Effector memory CD4-positive, alpha-beta T cell (primary cell): ENCODE measurements at places on chromosomes 5 and 9.

DNA sequence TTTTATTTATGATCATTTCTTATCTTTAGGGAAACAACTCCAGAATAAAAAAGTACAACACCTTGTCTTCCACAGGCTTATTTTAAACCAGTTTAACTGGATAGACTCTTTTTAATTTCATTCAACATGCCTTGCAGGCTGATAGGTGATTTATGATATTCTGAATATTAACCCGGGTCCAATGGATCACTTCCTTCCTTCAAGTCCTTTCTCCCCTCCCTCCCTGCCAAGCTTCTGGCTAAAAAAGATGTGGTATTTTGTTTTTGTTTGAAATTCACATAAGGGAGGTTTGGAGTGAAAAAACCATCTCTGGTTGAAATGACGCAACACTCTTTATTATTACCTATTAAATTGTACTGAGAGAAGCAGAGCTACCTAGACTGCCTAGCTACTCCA is 265.3 kb downstream of the MLLT3 start:
- no peak for DNase-seq

GRCh38 chr9:22817181-22817580 is 370.6 kb downstream of the DMRTA1 start:
- DNase-seq = no peak

DNA sequence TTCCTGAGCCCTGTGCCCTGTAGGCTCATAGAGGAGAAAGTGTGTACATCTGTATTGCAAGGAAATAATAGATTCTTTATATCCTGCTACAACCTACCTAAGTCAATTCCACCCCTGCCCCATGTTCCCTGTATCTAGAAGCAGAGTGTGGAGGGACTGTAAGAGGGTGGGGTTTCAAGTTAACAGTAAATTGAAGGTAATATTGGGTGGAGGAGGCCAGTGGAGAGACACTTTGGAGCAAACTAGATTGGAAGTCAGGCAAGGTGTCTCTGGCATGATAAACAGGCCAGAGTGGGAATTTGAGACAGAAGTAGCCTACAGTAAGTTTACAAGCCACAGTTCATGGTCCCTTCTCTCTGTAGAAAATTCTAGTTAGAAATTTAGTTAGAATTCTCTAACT is 2.3 kb upstream of the HEMGN start:
- DNase-seq = no peak

DNA sequence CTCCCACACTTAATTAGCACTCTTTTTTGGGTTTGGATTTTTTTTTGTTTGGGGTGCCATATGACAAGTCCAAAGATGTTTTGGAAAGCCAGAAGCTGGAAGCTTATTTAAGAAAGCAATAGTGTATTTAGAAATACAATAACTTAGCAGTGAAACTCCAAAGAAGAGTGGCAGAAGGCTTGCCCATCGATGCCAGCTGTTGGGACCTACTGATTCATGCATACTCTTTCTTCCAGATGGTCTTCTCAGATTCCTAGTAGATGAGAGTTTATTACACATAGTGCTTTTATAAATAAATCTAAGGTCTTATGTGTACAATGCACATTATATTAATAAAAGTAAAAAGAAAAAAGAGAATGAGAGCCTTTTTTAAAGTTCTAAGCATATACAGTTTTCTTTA is 374.6 kb downstream of the OSTF1 start:
- no peak for DNase-seq

GRCh38 chr5:94228791-94229190 is 389.6 kb downstream of the KIAA0825 start:
- no peak for DNase-seq

GRCh38 chr5:36056422-36056821 is 10.3 kb downstream of the UGT3A2 start:
- no peak for DNase-seq

DNA sequence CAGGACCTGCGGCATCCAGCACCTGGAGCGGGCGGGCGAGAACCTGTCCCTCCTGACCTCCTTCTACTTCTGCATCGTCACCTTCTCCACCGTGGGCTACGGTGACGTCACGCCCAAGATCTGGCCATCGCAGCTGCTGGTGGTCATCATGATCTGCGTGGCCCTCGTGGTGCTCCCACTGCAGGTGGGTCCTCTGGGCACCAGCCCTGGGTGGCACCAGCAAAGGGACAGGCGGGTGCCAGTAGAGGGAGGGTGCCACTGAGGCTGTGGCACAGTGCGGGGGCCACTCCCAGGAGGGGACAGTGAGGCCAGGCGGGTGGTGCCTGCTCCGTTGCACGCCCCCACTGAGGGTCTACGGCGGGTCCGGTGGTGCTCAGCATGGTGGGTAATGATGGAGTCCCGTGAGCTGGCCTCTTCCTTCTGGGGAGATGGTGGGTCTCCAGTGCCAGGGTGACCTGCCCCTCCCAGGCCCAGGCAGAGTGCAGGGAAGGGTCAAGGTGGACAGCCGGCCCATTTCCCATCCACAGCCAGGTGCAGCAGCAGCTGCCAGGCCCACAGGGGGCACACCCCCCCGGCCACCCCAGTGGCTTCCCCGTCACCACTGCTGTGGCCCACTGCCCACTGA is 57.8 kb downstream of the KCNT1 start:
- DNase-seq = no peak

- no peak for DNase-seq
These were observed 808.1 kb downstream of the EFNA5 start for GRCh38 chr5:106862450-106863193.

DNA sequence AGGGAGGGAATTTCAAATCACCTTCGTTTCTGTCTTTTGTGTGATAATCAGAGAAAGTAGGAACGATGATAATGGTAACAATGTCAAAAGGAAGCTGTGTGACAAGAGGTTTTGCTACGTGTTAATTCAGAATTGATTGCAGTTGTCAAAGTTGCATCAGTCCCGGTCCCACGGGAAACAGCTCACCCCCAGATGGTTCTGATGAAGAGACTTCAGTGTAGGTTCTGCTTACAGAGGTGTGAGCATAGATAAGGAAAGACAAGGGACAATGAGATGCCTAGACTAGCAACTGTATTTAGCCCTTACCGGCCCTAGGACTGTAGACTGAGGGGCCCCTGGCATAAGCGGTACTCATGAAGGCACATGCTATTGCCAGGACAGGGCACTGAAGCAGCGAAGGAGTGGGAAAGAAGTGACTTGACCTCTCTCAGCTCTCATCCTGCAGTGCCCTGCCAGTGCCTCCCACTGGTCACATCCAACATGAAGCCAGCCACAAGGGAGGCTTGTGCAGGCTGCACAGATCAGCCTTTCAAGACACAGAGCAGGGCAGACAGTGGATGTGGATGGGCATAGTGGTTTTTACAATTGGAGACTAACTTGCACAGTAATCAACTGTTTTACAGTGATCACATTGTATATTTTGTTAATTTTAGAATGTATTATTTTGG is 21.1 kb downstream of the PDE8B start:
- no peak for DNase-seq

DNA sequence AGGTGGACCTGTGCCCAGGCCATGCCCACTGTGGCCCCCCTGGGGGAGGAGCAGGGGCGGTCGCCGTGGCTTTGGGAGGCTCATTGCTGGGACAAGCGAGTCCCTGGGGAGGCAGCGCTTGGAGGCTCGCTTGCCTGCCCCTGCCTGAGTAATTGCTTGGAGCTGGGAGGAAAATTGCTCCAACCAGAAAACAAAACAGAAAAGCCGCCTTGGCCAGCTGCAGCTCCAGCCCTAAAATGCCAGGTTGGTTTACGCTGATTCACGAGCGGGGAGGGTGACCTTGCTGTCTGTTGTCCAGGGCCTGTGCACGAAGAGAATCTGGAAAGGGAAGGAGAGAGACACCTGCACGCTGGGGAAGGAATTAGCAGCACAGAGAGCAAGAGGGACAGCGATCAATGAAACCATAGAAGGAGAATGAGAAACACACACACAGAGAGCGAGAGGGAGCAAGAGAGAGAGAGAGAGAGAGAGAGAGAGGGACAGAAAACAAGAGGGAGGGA is 25.3 kb downstream of the NTNG2 start:
- DNase-seq = no peak

DNA sequence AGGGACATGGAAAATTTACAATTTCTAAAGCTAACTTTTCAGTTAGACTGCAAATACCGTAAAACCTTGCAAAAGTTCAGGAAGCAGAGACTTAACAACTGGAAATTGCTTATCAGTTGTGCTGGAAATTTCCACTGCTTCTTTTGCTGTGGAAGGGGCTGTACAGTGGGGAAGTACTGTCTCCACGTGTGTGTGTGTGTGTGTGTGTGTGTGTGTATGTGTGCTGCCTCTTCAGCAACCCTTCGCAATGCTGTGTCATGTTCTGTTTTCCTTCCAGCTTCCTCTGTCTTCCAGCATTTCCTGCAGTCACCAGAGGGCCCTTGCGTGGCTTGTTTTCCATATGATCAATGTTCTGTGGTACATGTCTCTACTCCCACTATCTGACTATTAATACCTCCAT is 87.5 kb upstream of the RANBP3L start:
- no peak for DNase-seq

DNA sequence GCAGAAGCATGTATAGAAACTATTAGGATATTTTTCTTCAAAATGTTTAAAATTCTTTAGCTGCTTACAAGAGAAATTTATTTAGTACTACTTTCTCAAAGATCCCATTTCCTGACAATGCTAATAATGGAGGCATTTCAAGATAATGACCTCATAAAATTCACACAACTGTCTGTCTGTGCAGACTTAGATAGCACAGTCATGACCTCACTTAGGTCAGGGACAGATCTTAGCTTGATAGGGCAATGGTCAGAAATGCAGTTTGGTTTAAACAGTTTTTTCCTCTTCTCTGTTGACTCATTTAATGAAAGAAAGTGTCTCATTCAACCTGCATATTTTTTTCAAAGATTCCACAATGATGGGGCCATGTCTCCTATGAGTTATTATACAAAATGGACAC is 128.4 kb downstream of the GRIA1 start:
- DNase-seq = no peak

- no peak for DNase-seq
These were observed 31.1 kb downstream of the SEMA6A start for GRCh38 chr5:116543501-116543900.

- DNase-seq = no peak
These were observed 654.3 kb downstream of the CCDC171 start for GRCh38 chr9:16207161-16207560.

- no peak for DNase-seq
These were observed 48.0 kb upstream of the ASTN2 start for GRCh38 chr9:117462861-117463260.

GRCh38 chr9:91886414-91887076 is 63.5 kb downstream of the ROR2 start:
- no peak for DNase-seq

DNA sequence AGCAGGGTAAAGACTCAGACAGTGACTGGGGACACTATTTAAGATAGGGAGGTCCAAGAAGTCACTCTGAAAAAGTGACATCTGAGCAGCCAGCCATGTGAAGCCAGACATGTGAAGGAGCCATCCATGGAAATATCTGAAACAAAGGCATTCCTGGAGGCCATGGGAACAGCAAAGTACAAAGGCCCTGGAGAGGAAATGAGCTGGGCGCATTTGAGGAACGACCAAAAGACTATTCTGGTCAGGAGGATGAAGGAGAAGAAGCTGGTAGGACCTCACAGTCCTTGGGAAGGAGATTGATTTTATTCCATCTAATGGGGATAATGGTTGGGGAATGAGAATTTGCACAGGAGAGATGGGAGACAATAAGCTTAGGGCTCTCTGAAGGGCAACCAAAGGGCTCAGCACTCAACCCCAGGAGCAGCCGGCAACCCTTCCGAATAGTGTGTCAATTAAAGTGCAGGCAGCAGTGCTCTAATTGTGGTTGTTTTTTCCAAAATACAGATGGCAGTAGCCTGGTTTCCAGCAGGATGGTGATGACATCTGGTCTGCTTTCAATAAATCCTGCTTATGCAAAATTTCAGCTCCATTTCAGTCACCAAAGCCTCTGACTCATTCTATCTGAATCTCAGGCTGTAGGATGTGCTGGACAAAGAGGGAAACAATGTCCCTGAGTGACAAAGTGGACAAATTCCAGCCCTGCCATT is 26.7 kb downstream of the FOXI1 start:
- no peak for DNase-seq

DNA sequence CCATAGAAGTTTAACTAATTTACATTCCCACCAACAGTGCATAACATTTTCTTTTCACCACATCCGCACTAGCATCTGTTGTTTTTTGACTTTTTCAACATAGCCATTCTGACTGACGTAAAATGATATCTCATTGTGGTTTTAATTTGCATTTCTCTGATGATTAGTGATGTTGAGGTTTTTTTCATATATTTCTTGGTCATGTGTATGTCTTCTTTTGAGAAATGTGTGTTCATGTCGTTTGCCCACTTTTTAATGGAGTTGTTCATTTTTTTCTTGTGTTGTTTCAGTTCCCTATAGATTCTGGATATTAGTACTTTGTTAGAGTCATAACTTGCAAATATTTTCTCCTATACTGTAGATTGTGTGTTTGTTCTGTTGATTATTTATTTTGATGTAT is 163.4 kb downstream of the FER start:
- DNase-seq = no peak

DNA sequence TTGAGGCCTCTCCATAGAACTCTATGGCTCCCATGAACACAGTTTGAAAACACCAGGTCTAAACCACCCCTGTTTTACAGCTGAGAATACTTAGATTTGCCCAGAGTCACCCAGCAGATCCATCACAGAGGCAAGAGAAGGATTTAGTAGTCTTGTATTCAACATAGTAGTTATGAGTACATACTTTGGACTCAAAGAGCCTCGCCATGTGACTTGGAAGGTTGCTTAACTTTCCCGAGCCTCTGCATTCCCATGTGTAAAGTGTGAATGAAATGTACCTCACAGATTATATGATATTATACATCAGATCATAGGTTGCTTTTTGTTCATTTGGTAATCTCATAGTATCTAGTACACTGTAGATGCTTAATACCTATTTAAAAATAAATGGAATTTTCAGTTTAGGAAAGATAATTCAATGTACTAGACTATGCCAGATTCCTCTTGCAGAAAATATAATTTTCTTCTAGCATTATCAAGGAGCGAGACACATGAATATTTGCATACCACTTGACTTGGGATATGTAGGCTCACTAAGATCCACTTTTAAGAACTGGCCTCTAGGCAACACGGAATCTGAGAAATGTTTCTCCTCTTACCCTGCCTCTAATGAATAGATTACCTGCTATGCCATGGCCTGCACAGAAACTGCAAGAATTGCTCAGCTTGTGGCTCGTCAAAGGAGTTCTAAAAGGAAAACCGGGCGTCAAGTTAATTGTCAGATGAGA is 18.6 kb downstream of the TDRD7 start:
- no peak for DNase-seq

GRCh38 chr9:103755986-103756385 is 338.1 kb upstream of the SMC2 start:
- no peak for DNase-seq

GRCh38 chr5:72814864-72815263 is 1.6 kb upstream of the TNPO1 start:
- no peak for DNase-seq

GRCh38 chr9:105205787-105206495 is 38.5 kb upstream of the SLC44A1 start:
- DNase-seq = no peak

GRCh38 chr5:132718544-132719312 is 18.6 kb downstream of the KIF3A start:
- DNase-seq = no peak

- no peak for DNase-seq
These were observed 71.0 kb downstream of the SMARCA2 start for GRCh38 chr9:2086116-2086515.

- no peak for DNase-seq
These were observed 39.4 kb downstream of the SMIM23 start for GRCh38 chr5:171825051-171825450.

- DNase-seq = no peak
These were observed 657 bp upstream of the PCDH12 start for GRCh38 chr5:141958546-141959172.
